ENCODE measurements at places on chromosomes 3 and 15.
A peak's percentile ranks its signal among the peaks of the same experiment; 100 is the strongest.

DNA sequence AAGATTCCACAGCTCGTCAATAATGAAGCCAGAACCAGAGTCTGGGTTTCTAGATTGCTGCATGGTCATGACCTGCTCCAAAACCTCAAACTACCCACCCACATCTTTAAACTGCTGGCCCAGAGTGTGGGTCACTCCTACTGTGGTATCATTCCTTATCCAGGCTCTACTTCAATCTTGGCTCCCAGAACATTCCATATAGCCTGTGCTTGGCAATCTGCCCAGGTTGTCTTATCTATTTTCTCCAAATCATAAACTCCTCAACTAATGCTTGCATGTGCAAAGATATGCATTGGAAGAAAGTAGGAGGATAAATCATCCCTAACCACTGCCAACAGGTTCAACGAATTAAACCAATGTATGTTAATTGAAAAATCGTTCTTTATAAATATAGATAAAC is 169.7 kb downstream of the ANXA2 start:
- DNase-seq, result no peak

DNA sequence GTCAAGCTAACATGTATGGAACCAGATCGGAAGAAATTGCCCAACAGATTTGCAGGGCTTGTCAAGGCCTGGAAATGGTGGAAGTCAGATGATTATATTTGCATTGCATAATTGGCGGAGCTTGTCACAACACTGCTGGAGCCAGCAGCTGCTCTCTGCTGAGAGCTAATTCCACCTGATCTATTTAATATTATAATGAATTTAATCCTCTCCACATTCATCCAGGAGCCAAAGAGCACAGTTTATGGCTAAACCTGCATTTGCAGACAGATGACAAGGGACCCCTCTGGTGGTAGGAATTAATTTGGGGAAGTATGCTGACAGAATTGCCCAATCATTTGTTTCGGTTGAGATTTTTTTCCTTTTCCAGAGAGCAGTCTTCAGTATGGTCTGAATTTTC is 730.2 kb downstream of the TUSC7 start:
- peak; percentile 93 for DNase-seq

- no peak for DNase-seq
Observed at GRCh38 chr3:143128227-143128955, 8.8 kb downstream of the CHST2 start.

DNA sequence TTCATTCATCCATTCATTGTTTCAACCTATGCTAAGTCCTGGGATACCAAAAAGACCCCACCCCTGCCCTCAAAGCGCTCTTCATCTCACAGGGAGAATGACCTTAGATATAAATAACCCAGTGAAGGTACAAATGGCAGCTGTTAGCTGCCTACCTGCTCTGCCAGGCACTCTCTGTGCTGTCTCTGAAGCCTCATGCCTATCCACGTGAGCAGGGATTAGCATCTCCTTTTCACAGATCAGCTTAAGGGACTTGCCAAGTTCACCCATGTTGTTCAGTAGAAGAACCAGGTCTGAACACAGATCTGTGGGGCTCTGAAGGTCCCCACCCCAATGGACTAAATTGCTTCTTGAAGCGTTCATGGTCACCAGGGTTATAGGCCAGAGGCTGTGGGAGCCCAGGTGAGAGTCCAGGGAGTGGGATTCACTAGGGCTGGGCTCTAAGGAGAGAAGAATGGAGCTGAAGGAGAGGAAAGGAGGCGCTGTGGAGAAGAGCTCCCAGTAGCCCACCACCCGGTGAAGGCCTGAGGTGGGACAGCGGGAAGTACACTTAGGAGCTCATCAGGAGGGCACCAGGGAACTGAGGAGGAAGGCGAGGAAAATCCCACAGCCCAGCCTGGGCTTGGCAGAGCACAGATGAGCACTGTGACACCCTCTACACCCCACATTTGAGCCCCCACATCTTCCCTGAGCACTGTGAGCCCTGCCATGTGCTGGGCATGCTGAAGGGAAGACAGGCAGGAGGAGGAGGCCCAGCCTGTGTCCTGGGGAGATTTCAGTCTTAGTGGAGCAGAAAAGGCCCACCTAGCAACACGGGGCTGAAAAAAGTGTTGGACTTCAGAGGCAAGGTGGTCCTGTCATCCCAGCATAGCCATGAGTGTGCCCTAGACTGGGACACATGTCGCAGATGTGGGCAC is 20.4 kb downstream of the RBP1 start:
- no peak for DNase-seq

- DNase-seq, result no peak
Observed at GRCh38 chr3:93989241-93989640, 9.3 kb downstream of the ARL13B start.

DNA sequence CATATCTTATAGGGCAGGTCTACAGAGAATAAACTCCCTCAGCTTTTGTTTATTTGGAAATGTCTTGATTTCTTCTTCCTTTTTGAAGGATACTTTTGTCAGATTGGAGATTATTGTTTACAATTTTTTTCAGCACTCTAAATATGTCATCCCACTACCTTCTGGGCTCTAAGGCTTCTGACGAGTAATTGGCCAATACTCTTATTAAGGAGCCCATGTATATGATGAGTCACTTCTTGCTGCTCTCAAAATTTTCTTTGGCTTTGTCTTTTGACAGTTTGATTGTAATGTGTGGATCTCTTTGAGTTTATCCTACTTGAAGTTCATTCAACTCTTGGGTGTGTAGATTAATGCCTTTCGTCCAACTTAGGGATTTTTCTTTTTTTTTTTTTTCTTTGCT is 28.9 kb upstream of the CD200R1L start:
- no peak for DNase-seq

DNA sequence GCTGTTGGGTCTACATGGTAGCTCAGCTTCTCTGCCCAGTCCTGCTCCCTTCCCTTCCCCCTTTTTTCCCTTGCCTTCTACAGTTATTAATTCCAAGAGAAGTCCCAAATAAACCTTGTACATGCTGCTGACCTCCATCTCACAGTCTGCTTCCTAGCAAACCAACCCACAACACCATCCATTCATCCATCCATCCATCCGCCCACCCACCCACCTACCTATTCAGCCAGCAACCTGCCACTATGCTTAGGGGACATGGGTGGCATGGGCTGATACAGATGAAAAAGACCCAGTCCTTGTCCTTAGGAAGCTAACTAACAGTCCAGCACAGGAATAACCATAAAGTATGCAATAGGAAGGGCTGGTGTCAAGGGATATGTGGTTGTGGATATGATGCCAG is 5.7 kb downstream of the TNFAIP8L3 start:
- no peak for DNase-seq

- no peak for DNase-seq
Observed at GRCh38 chr3:56894881-56895431, 93.2 kb upstream of the ARHGEF3 start.

- no peak for DNase-seq
Observed at GRCh38 chr15:55496716-55497115, 11.3 kb downstream of the DNAAF4 start.

GRCh38 chr3:42001777-42002176 is 39.9 kb upstream of the ULK4 start:
- DNase-seq, result no peak

GRCh38 chr3:151145713-151146070 is 57.3 kb downstream of the GPR171 start:
- DNase-seq, result no peak

- DNase-seq, result no peak
Observed at GRCh38 chr15:25850154-25851111, 12.7 kb downstream of the ATP10A start.
